ENCODE measurements at places on chromosomes 12 and 14.

GRCh38 chr14:56207626-56208292, 89.5 kb downstream of the PELI2 start:
- DNase-seq, result no peak

DNA sequence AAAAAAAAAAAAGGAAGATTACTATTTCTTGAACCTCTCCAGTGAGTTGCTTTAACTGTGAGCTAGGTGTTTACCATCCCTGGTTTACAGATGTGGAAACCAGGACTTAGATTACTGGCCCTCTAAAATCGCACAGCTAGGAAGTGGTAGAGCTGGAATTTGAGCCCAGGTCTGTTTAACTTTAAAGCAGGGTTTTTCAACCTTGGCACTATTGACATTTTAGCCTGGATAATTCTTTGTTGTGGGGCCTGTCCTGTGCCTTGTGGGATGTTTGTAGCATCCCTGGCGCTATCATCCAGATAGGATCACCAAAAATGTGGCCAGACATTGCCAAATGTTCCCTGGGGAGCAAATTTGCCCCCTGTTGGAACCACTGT, 28.5 kb upstream of the SMOC1 start:
- no peak for DNase-seq

GRCh38 chr12:92900941-92901340, 28.2 kb downstream of the EEA1 start:
- no peak for DNase-seq

DNA sequence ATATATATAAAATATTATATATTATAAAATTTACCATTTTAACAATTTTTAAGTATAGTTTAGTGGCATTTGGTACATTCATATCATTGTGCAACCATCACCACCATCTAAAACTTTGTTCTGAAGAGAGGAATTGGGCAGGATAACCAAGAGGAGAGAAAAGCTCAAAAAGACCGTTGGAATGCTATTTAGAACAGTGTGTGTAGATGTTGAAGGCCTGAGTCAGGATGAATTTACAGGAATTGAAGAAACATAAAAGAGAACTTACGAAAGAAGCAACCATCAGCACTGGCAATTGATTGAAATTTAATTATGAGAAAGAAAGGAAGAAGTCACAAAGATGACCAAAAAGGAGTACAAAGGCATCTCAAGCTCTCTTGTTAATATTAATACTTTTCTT, 196.9 kb upstream of the PWP1 start:
- no peak for DNase-seq

GRCh38 chr12:106308121-106308520, 5.6 kb downstream of the TCP11L2 start:
- DNase-seq, result no peak

- DNase-seq, result peak; percentile 61
Measured at GRCh38 chr12:18683327-18684013, 54.3 kb downstream of the PLCZ1 start.

GRCh38 chr12:123061441-123062205, 81.1 kb downstream of the ARL6IP4 start:
- no peak for DNase-seq

DNA sequence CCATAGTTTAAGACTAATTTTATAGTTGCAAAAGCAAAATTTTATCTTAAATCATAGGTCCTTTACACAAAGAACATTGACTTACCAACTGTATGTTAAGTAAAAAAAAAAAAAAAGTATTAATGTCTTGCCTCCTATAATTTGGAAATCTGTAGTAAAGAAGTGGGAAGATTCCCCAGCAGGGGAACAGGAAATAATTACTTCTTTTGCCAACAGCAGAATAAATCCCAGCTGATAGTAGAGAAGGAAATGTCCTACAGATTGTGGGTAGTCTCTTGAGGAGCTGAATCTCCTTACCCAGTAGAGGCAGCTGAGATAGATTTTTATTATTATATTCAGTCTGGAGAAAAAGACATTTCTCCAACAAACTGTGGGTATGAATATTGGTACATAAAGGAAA, 193.7 kb downstream of the SLC6A15 start:
- DNase-seq, result no peak

GRCh38 chr12:121579190-121579791, 1.5 kb downstream of the KDM2B start:
- DNase-seq, result peak; percentile 26

GRCh38 chr14:100129161-100129589, 30.3 kb downstream of the DEGS2 start:
- peak; percentile 17 for DNase-seq

GRCh38 chr12:66763467-66763866, 84.6 kb upstream of the GRIP1 start:
- DNase-seq, result no peak

DNA sequence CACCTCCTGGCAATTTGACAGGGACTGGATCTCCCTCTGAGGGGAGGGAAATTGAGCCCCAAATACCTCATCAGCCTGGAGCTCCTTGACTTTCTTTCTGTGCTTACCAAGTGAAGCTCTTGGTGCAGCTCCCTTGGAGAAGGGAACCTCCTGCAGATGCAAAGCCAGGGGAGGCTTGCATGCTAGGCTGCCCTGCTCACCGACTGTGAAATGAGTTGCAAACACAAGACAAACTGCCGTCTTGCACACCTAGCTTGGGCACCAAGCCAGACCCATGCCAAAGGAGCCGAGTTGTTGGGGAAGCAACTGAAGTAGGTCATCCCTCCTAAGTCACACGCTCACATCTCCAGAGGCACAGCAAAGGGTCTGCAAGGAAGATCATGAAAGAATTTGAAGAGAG, 95.2 kb downstream of the GTF2A1 start:
- DNase-seq, result no peak

Data from fibroblast of skin of scalp (primary cell).